ENCODE measurements at places on chromosomes 6 and 20. TPM values are rescaled to one million over a fixed set of nuclear protein-coding genes. Genes with fewer than 3 reads are reported as not detected.

Gene SPEF1
- not detected for polyA plus RNA-seq

Gene SAMD5
- polyA plus RNA-seq: not detected

Gene RBPJL
- polyA plus RNA-seq: not detected

Gene MOCS3
- polyA plus RNA-seq: 5.6 TPM

Gene NKAPL
- polyA plus RNA-seq: 3.5 TPM

Gene SNAP25
- polyA plus RNA-seq: 0.09 TPM

Gene MCM3
- polyA plus RNA-seq: 29.8 TPM

Gene OR2H2
- polyA plus RNA-seq: not detected

Gene KHDC1
- polyA plus RNA-seq: 2.9 TPM

Gene RIMS4
- not detected for polyA plus RNA-seq

Gene SMOC2
- polyA plus RNA-seq: not detected

Gene PRRT1
- 2.2 TPM for polyA plus RNA-seq

Gene LTA
- not detected for polyA plus RNA-seq

Gene RAB32
- 239 TPM for polyA plus RNA-seq

Gene SRMS
- not detected for polyA plus RNA-seq

Gene LHFPL5
- not detected for polyA plus RNA-seq

Gene FAM184A
- not detected for polyA plus RNA-seq

Gene AARS2
- polyA plus RNA-seq: 6.0 TPM

Gene TOX2
- 15.9 TPM for polyA plus RNA-seq

Gene NRN1
- polyA plus RNA-seq: 50.5 TPM

Gene EFCAB8
- polyA plus RNA-seq: not detected

Gene PTK6
- 0.06 TPM for polyA plus RNA-seq

Gene GPX5
- not detected for polyA plus RNA-seq

Gene TBX18
- 5.1 TPM for polyA plus RNA-seq

Gene TNNC2
- polyA plus RNA-seq: 0.83 TPM

Gene NEDD9
- polyA plus RNA-seq: 3.0 TPM

Gene SPATS1
- not detected for polyA plus RNA-seq

Gene FAM217A
- polyA plus RNA-seq: not detected

Gene PPP1R14C
- 10.1 TPM for polyA plus RNA-seq

Gene MYH7B
- polyA plus RNA-seq: 0.49 TPM

Gene HLA-DQB2
- polyA plus RNA-seq: not detected

Gene OXT
- 0.70 TPM for polyA plus RNA-seq

Gene MEP1A
- polyA plus RNA-seq: not detected

Gene C6orf163
- polyA plus RNA-seq: 0.19 TPM

Gene WFDC12
- not detected for polyA plus RNA-seq

Gene TRIM38
- polyA plus RNA-seq: 6.5 TPM

Gene RSPO3
- polyA plus RNA-seq: 4.1 TPM

Gene B4GALT5
- polyA plus RNA-seq: 4.2 TPM

Gene CLVS2
- polyA plus RNA-seq: not detected

Gene TSPO2
- not detected for polyA plus RNA-seq

Gene PI3
- not detected for polyA plus RNA-seq

Gene CRISP3
- polyA plus RNA-seq: not detected

Gene BCAS1
- polyA plus RNA-seq: 0.38 TPM

Gene SLC13A3
- 4.6 TPM for polyA plus RNA-seq

Gene C20orf204
- polyA plus RNA-seq: 0.14 TPM

Gene CNR1
- not detected for polyA plus RNA-seq

Gene ATF6B
- polyA plus RNA-seq: 51.7 TPM

Gene UBE2C
- polyA plus RNA-seq: 78.4 TPM

Gene TJAP1
- 16.0 TPM for polyA plus RNA-seq

Gene METTL24
- not detected for polyA plus RNA-seq

Gene APCDD1L
- polyA plus RNA-seq: 15.7 TPM

Data from GM23248 (cell line).